ENCODE measurements at places on chromosomes 3 and 15.

DNA sequence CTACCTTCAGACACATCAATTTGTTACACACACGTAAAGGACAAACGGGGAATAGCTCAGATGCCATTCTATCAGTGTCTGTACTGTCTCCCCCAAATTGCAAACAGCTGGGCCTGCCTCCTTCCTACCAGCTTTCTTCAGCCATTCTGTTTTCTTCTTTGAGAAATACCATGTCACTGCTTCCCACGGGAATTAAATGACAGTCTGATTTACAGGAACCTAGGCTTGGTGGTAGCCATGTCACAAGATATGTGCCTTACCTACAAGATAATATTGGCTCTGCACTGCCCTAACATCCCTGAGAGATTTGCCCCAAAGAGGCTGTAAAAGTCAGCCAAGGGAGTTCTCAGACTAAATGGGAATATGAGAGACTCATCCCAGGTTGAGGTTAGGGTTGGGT lies 308.3 kb downstream of the LRTM1 start:
- no peak for DNase-seq

DNA sequence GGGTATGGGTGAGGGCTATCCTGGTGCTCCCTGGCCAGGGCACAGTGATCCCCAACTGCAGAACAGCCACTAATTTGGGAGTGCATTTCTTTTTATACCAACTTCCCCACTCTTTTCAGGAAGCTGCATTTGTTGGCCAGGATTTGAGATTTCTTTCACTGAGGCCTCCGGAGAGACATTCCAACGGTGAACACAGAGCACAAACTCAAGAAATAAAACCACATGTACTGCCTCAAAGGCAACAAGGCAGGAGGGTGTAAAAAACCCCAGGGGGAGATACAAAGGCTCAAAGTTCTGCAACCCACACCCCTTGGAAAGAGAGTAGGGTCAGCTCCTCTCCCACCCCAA lies 65.3 kb downstream of the CPN2 start:
- no peak for DNase-seq

GRCh38 chr3:171643033-171643432 lies 167.2 kb downstream of the PLD1 start:
- no peak for DNase-seq

- DNase-seq: no peak
These were observed 38.0 kb downstream of the CCR3 start for GRCh38 chr3:46280105-46280797.

DNA sequence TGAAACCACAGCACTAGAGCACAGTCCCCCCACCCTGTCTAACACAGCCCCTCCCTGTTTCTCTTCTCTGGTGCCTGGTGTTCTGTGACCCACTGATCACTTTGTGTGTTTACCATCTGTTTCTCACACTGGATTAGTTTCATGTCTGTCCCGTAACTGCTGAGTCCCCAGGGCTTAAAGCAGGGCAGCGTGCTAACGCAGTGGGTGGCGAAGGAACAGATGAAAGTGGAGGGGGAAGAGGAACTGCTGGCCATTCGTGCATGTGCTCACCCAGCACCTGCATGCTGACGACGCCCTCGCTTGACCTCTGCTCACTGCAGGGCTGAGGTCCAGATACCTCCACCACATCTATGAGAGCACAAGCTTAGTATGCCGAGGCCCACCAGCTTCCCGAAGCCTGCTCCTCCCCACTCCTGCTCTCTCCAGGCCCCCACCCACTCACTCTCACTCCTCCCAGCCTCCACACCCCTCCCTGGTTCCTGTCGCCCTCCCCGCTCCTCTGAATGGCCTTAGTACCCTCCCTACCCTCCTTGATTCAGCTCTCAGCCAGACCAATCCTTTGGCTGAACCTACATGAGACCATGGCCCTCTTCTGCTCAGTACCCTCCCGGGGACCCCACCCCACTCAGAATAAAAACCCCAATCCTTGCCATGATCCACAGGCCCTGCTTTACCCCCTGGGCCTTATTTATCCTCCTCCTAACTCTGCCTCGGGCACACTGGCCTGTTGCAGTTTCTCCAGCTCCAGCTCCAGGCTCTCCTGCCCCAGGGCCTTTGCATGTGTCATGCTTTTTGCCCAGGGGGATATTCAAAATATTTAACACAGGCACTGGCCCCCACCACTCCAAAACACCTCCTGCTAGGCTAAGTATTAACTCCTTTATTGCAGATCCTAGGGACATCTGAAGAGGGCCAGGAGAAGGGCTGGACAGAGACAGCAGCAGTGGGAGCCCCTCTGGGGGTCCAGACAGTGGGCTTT lies 15.1 kb upstream of the IQSEC1 start:
- no peak for DNase-seq
